ENCODE measurements at places on chromosomes 4 and X.

- no peak for DNase-seq
Observed at GRCh38 chr4:62814510-62815047, 1594.7 kb downstream of the TECRL start.

- DNase-seq: no peak
Observed at GRCh38 chrX:110509755-110510532, 151.3 kb downstream of the RTL9 start.

GRCh38 chrX:17839269-17839668, 21.8 kb downstream of the RAI2 start:
- DNase-seq: no peak

GRCh38 chrX:11953615-11954014, 184.7 kb upstream of the FRMPD4 start:
- no peak for DNase-seq

DNA sequence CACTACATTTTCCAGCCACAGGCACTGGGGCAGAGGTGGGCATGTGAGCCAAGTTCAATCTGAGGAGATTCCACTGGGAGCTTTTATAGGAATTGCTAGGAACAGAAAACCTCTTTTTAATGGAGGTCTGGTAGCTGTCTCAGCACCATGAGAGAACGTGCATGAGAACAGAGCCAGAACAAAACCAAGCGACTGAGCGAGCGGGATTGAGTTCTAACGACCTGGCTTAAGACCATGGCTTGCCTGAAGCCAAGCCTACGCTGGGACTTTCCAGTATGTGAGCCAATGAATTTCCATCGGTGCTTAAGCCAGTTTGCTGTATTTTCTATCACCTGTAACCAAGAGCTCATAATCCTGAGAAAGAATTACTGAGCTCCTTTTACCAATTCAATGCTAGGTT, 183.7 kb downstream of the NR3C2 start:
- DNase-seq: no peak
